ENCODE measurements at places on chromosomes 3 and 15.
A peak's percentile ranks its signal among the peaks of the same experiment; 100 is the strongest.

- peak; percentile 21 for DNase-seq
Observed at GRCh38 chr3:3998140-3998922, 199.1 kb downstream of the LRRN1 start.

- peak; percentile 68 for DNase-seq
Observed at GRCh38 chr15:56919031-56919608, 676 bp downstream of the TCF12 start.

GRCh38 chr3:27596921-27597320, 112.7 kb upstream of the SLC4A7 start:
- no peak for DNase-seq

DNA sequence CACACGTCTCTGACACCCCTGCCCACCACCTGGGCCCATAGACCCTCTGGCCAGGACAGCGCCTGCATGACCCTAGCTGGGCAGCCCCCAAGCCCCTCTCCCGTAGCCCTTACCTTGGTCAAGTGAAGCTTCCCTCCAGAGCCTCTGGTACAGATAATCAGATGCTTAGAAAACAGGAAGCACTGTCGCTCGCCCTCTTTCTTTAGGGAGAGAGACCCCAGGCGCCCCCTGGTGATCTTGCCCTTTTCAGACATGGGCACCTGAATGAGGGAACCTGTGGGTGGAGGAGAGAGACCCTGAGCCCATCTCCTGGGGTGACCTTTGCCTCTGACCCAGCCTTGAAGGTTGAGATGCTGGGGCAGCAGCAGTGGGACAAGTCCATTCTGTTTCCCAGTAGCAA, 65.4 kb downstream of the RASGRF1 start:
- peak; percentile 16 for DNase-seq

- DNase-seq: no peak
Observed at GRCh38 chr15:91118817-91119590, 18.9 kb downstream of the SV2B start.

Measured in stimulated activated CD4-positive, alpha-beta T cell treated with anti-CD3 and anti-CD28 coated beads, Interleukin-15, amount 100 ng/mL, for 24 hours (primary cell).